ENCODE measurements at places on chromosomes 3 and 15. TPM values are rescaled to one million over a fixed set of nuclear protein-coding genes. Genes with fewer than 3 reads are reported as not detected.

Gene PPP1R14D
- total RNA-seq, result not detected

Gene EPHB3
- 5.1 TPM for total RNA-seq

- H3K27me3 ChIP-seq, result no peaks in the 10 kb centered on the region
- no peaks in the 10 kb centered on the region for H3K36me3 ChIP-seq
- H3K4me3 ChIP-seq, result no peak overlapping the region
- no peak for DNase-seq
These were observed 36.4 kb downstream of the WWTR1 start for GRCh38 chr3:149621218-149622005.

DNA sequence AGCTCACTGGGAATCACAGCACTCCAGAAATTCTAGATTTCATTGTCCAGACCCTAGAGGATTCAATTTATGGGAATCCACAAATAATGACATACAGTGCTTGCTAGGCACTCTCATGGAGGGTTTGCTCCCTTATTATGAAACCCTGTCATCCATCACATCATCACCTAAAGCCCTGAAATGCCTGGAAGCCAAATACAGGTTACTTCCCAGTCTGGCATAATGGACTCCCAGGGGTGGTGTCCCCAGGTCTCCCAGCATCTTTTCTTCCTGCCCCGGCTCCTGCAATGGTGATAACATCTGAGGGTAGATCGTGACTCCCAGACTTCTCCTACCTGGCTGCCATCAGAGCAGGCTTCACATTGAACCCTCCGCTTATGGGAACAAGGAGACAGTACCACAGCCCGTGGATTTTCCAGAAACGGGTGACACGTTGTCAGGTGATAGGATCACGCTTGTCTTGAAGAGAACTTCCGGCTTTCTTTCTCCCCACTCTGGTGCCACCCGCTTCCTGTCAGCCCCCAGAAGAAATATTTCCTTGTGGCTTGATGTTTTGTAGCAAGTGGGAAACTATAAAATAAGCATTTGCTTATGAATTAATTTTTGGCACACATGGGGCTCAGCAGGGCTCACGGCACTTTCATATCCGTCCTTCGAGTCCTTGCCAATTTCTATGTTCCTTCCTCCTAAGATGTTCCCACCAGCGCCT, 238.7 kb upstream of the BHLHE40 start:
- peaks cover 42% of the 10 kb centered on the region for H3K4me1 ChIP-seq
- no peak for DNase-seq
- H3K27ac ChIP-seq, result peak overlapping the region; percentile 87
- no peak overlapping the region for H3K4me3 ChIP-seq

- no peak overlapping the region for H3K4me3 ChIP-seq
- DNase-seq, result peak; percentile 64
- H3K27me3 ChIP-seq, result no peaks in the 10 kb centered on the region
- H3K27ac ChIP-seq, result peak overlapping the region; percentile 16
- H3K4me1 ChIP-seq, result no peaks in the 10 kb centered on the region
- peaks cover 32% of the 10 kb centered on the region for H3K36me3 ChIP-seq
These were observed 17.1 kb downstream of the HEXA start for GRCh38 chr15:72358650-72359171.

- H3K36me3 ChIP-seq, result peaks cover 4% of the 10 kb centered on the region
- no peak overlapping the region for H3K4me3 ChIP-seq
- H3K4me1 ChIP-seq, result no peaks in the 10 kb centered on the region
- no peaks in the 10 kb centered on the region for H3K27me3 ChIP-seq
- H3K27ac ChIP-seq, result no peak overlapping the region
These were observed 86.9 kb upstream of the PRTG start for GRCh38 chr15:55829826-55830225.

DNA sequence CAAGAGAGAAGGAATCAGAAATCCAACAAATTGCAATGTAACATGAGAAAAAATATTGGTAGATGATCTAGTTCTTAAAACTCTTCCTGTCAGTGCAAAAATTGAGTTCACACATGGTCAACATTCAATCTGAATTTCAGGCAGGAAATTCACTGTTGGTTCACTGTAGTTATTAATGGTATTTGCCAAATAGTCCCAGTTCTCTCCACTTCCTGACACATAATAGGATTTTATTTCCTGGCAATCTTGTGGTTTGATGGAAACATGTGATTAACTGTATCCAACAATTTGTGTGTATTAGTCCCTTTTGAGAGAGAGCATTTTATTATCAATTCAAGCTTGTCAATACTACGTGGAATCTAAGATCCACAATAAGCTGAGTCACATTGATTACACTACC, 1103.1 kb downstream of the ROBO2 start:
- no peak overlapping the region for H3K4me3 ChIP-seq
- H3K4me1 ChIP-seq, result no peaks in the 10 kb centered on the region
- H3K36me3 ChIP-seq, result no peaks in the 10 kb centered on the region
- H3K27ac ChIP-seq, result no peak overlapping the region

DNA sequence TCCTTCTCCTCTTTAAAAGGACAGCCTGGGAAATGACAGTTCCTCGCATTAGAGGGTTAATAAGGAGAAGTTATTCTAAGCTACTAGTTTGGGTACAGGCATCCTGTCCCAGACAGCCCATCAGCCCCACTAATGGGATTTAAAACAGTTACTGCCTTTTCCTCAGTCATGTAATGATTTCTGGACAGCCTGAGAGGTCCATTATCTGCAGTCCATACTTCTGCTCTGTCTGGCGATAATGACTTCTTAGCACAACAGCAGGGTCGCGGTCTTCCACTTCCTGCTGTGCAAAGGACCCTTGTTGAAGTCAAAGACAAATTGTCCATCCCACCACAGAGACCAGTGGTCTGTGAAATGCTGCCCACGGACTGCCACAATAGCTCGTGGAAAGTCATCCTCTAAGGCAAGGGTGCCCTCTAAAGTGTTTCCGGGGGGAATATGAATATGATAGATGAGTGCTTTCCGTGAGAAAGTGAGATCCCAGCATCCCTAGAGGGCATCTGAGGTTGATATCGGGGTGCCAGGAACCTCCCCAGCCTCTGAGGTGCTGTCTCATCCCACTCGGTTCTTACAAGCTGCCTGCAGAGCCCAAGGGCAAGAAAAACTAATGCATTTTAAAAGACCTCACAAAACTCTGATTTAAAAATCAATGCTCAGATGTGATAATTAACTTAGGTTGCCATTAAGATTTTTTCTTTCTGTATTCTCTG, 100.7 kb downstream of the SHOX2 start:
- no peak overlapping the region for H3K27ac ChIP-seq
- no peaks in the 10 kb centered on the region for H3K36me3 ChIP-seq
- H3K27me3 ChIP-seq, result no peaks in the 10 kb centered on the region
- no peaks in the 10 kb centered on the region for H3K4me1 ChIP-seq

Gene CCK
- not detected for total RNA-seq

- H3K4me3 ChIP-seq, result no peak overlapping the region
- no peaks in the 10 kb centered on the region for H3K36me3 ChIP-seq
- no peaks in the 10 kb centered on the region for H3K27me3 ChIP-seq
- no peak overlapping the region for H3K27ac ChIP-seq
- H3K4me1 ChIP-seq, result no peaks in the 10 kb centered on the region
These were observed 10.0 kb downstream of the CRYGS start for GRCh38 chr3:186534113-186534669.

Gene CCR8
- total RNA-seq, result not detected

Gene BNC1
- total RNA-seq, result 15.6 TPM

Gene LPP
- 186 TPM for total RNA-seq

DNA sequence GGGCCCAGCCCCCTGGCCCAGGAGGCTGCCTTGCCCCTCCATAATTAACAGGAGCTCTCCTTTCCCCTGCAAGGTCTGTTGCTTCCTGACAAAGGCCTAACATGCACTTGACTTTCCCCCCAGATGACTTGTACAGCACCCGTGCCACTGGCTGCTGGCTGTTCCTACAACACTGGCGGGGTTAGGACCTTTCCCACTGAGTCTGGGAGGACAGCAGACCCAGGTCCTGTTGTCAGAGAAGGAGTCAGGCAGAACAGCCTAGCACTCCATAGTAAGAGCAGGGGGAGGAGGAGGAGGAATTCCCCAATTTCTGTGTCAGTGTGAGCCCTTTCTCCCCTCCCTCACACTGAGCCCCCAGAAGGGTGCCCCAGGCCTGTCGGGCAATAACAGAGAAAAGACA, 99.2 kb downstream of the CORO2B start:
- no peak overlapping the region for H3K4me3 ChIP-seq
- peaks cover 9% of the 10 kb centered on the region for H3K4me1 ChIP-seq
- H3K27ac ChIP-seq, result no peak overlapping the region
- DNase-seq, result no peak
- no peaks in the 10 kb centered on the region for H3K36me3 ChIP-seq
- no peaks in the 10 kb centered on the region for H3K27me3 ChIP-seq

GRCh38 chr3:13301286-13301987, 118.7 kb downstream of the NUP210 start:
- H3K36me3 ChIP-seq, result no peaks in the 10 kb centered on the region
- DNase-seq, result no peak
- no peaks in the 10 kb centered on the region for H3K27me3 ChIP-seq
- H3K27ac ChIP-seq, result no peak overlapping the region

Gene ZNF501
- total RNA-seq, result 2.8 TPM

DNA sequence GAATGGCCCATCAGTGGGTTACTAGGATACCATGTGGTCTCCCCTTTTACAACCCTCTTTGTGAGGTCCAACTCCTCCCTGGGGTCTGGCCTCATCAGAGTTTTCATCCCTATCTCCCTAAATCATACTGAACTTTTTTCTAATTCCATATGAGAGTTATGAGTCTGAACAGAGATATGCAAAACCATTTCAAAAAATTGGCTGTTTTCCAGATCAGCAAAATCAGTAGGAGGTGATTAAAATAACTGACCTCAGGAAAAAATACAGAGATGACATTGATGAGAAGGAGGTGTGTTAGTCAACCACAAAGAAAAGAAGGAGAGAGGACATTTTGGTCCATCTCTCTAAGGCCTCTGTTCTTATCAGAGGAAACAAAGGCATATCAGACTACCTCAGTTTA, 200.8 kb upstream of the CFAP20DC start:
- no peak overlapping the region for H3K27ac ChIP-seq
- no peak for DNase-seq
- no peaks in the 10 kb centered on the region for H3K27me3 ChIP-seq
- no peaks in the 10 kb centered on the region for H3K36me3 ChIP-seq

- no peaks in the 10 kb centered on the region for H3K27me3 ChIP-seq
- no peak for DNase-seq
- no peaks in the 10 kb centered on the region for H3K36me3 ChIP-seq
- no peak overlapping the region for H3K27ac ChIP-seq
- H3K4me3 ChIP-seq, result no peak overlapping the region
These were observed 14.1 kb downstream of the IL17RD start for GRCh38 chr3:57151021-57151449.

Gene KBTBD8
- total RNA-seq, result 4.4 TPM

DNA sequence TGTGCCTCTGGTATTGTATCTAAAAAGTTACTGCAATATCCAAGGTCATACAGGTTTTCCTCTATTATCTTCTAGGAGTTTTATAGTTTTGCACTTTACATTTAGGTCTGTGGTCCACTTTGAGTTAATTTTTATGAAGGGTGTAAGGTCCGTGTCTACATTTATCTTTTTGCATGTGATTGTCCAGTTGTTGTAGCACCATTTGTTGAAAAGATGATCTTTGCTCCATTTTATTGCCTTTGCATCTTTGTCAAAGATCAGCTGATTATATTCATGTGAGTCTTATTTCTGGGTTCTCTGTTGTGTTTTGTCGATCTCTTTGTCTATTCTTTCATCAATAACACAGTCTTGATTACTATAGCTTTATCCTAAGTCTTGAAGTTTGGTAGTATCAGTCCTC, 6.7 kb downstream of the CHRNA7 start:
- no peak overlapping the region for H3K27ac ChIP-seq
- H3K4me1 ChIP-seq, result no peaks in the 10 kb centered on the region
- no peaks in the 10 kb centered on the region for H3K27me3 ChIP-seq
- no peaks in the 10 kb centered on the region for H3K36me3 ChIP-seq

- no peaks in the 10 kb centered on the region for H3K4me1 ChIP-seq
- H3K27me3 ChIP-seq, result no peaks in the 10 kb centered on the region
- DNase-seq, result no peak
- no peak overlapping the region for H3K27ac ChIP-seq
- no peaks in the 10 kb centered on the region for H3K36me3 ChIP-seq
- no peak overlapping the region for H3K4me3 ChIP-seq
These were observed 21.9 kb downstream of the LSAMP start for GRCh38 chr3:116423374-116423773.

Gene CELSR3
- total RNA-seq, result 0.11 TPM

- H3K27me3 ChIP-seq, result no peaks in the 10 kb centered on the region
- H3K4me1 ChIP-seq, result no peaks in the 10 kb centered on the region
- H3K4me3 ChIP-seq, result no peak overlapping the region
- no peaks in the 10 kb centered on the region for H3K36me3 ChIP-seq
These were observed 25.8 kb upstream of the CNTN3 start for GRCh38 chr3:74640211-74640610.

GRCh38 chr15:96043591-96044171, 286.8 kb upstream of the NR2F2 start:
- H3K27me3 ChIP-seq, result no peaks in the 10 kb centered on the region
- no peak for DNase-seq
- H3K4me1 ChIP-seq, result no peaks in the 10 kb centered on the region
- H3K36me3 ChIP-seq, result no peaks in the 10 kb centered on the region

Gene FBXO40
- 187 TPM for total RNA-seq

Gene NEK10
- total RNA-seq, result 10.3 TPM

DNA sequence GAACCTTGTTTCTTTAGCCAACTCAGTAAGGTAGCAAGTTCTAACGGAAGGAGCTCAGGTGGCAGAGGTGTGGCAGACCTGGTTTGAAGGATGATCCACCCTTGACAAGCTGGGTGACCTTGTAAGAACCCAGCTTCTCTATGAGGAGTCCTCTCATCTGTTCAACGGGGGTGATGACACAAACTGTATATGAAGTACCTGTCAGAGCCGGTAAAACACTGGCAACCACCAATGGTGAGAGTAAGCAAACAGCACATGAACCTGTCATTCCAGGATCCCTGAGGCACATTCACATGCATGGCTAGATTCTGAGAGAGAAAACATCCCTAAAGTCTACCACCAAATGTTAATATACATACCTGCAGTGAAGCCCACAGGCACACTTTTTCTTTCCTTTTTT, 2.4 kb downstream of the SCAP start:
- H3K4me1 ChIP-seq, result peaks cover 27% of the 10 kb centered on the region
- H3K27me3 ChIP-seq, result no peaks in the 10 kb centered on the region
- no peak overlapping the region for H3K27ac ChIP-seq
- H3K36me3 ChIP-seq, result no peaks in the 10 kb centered on the region
- H3K4me3 ChIP-seq, result no peak overlapping the region
